ENCODE measurements at places on chromosomes 11 and 22.

DNA sequence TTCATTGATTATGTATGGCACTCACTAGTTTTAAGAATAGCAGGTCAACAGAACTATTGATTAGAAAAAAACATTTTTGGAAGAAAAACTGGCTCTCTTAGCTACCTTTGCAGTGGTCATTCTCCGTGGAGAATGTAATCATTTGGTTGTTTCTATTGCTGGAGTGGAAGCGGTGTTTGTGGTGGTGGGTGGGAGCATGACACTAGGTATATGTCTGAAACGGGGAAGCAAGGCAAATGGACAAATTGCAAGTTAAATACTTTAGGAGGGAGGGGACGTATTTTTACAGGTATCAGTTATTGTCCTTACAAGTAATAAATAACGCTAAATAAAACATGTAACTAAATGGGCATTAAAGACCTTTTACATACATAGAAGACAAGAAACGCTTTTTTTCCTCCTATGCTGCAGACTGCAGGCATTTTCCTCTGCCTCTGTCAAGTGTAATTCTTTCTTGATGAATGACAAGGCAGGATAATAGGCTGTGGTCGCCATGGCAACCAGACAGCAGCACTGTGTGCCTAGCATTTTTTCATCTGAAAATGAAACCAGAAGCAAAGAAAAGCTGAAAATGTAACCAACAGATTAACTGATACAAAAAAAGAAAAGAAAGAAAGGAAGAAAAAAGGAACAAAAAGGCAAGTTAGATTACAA is 46.2 kb downstream of the BLID start:
- no peak for DNase-seq

DNA sequence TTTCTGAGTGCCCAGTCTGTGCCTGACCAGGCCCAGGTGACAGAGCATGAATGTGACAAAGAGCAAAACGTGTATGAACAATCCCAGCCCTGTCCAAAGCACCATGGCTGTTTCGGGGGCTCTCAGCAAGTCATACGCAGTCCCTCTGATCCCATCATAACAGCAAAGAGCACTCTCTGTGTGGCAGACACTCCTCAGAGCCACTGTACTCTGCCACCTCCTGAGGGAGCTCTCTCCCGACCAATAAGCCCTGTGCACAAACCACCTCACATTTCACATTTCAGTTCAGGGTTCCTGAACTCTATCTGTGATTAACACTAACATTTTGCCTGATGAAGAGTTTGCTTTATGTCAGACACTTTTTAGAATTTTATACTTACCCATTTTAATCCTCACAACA is 6.6 kb downstream of the DGCR2 start:
- no peak for DNase-seq

DNA sequence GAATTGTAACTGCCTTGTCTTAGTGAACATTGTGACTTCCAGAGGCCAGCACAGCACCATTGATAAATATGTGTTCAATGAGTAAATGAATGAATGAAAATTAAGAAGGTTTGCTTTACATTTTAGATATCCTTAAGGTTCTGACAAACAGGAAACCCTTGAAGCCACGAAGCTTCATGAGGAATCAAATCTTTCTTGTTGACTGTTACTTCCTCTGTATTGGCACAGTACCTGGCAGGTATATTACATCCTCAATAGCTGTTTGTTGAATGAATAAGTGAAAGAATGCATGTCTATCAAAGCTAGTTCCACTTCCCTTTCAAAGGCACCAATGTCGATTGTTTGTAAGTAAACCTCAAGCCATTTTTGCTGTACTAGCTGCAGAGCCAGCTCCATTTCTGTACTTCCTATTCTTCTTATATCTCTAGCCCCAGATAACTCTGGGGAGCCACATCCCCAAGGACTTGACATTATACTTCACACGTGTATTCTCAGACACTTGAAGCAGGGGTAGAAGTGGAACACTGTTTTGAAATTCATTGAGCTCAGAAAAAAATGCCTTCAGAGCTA is 140.3 kb upstream of the RAG2 start:
- no peak for DNase-seq

DNA sequence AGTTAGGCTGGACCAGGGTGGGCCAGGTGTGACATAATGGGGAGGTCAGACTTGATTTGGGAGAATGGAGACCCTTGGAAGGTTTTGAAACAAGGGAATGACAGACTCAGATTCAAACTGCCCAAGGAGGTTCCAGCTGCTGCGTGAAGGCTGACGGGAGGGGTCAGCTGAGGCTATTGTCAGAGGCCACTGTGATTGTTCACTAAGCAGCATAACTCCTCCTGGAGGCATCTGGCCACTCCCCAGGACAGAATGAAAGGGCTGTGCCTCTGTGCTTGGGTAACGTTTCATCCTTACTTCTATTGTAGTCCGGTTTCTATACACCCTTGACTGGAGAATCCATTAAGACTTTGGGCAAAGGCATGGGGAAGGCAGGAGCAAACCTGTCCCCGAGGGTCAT is 126.6 kb downstream of the DSCAML1 start:
- DNase-seq, result no peak

DNA sequence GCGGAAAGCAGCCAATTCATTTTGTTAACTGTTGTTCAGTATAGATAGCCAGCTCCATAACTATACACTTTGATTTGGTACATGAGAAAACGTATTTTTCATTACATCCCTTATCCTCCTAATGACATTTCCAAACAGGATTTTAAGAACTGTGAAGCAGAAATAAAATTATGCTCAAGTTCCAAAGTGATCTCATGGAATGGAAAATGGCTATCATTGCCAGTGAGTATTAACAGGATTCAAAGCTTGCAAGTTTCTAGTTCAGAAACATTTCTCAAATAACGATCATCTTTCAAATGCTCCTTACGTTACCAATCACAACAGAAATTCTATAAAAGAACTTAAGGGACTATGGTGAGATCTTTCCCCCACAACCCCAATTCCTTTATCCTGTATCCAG is 53.7 kb downstream of the CADM1 start:
- no peak for DNase-seq

DNA sequence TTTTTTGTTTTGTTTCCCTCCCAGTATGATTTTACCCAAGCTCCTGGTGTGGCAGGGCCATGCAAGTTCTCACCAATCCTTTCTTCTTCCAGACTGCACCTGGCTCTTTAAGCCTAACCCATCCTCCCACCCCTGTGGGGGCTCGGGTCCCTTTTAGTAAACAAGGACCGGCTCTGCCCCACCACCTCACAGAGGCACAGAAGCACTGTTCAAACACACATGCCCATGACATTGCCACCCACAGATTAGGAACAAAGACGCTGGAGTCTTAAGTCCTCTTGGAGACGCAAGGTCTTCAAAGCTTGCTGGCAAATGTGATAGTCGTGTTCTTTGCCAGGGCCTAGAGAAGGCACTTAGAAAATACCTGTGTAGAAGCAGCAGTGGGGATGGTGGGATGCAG is 18.9 kb downstream of the UQCR10 start:
- no peak for DNase-seq

- DNase-seq, result no peak
These were observed 31.6 kb downstream of the RPS6KA4 start for GRCh38 chr11:64390558-64390957.

- DNase-seq, result no peak
These were observed 652.6 kb downstream of the METTL15 start for GRCh38 chr11:28760676-28761390.

DNA sequence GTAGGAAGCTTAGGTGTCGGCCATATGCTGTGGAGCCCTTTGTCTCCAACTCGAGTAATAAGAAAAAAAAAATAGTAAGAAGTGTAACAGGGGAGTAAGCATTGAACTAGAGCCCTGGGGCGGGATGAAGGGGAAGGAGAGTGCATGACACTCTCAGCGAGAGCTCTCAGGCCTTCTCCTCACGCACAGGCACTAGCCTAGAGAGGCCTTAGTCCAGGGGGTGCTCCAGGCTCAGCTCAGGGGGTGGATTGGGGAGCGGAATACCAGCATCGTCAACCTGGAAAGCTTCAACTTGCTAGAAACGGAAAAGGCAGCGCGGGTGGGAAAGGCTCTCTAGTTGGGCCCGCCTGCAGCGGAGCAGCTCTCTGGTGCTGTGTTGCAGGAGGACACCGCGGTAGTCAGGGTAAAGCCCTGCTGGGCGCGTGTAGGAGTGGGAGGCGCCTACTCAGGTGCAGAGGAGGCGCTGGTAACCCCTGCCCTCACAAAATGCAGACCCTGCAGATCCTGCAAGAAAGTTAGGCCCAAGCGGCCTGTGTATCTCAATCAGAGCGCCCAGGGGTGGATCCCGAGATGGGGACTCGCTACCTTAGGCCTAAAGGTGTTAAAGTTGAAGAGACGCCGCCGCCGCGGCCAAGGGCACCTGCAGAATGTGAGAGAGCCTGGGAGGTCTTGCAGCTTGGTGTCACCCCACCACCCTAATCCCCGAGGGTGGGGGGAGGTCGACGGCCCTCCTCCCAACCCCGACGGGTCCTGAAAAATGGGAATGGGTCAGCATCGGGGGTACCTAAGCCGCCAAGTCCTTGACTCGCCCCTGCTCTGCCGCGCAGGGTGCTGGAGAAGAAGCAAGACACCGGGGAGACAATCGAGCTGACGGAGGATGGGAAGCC is 2.8 kb downstream of the SLC17A6 start:
- DNase-seq, result no peak

GRCh38 chr11:130087294-130087926 is 17.7 kb downstream of the APLP2 start:
- DNase-seq, result no peak

DNA sequence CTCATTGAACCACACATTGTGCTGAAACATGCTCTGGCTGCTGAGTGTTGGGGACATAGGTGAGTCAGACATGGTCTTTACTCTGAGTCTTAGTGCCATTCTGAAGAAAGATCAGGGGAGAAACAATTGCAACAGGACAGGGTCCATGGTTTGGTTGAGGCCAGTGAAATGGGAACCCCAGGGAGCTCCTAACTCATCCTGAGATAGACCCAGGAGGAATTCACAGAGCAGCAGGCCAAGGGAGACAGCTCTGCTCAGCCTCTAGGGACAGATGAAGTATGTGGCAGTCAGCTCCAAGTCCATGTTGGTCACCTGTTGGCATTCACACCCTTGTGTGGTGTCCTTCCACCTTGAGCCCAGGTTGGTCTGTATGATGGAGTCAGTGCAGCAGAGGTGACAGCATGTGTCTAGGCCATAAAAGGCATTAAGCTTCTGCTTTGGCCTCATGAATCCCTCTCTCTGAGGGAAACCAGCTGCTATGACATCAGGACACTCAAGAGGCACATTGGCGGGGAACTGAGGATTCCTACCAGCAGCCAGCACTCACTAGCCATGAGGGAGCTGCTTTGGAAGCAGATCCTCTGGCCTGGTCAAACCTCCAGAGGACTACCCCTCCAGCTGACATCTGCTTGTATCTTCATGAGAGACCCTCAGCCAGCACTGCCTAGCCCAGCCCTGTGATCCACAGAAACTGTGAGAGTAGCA is 50.3 kb upstream of the MYEOV start:
- no peak for DNase-seq

DNA sequence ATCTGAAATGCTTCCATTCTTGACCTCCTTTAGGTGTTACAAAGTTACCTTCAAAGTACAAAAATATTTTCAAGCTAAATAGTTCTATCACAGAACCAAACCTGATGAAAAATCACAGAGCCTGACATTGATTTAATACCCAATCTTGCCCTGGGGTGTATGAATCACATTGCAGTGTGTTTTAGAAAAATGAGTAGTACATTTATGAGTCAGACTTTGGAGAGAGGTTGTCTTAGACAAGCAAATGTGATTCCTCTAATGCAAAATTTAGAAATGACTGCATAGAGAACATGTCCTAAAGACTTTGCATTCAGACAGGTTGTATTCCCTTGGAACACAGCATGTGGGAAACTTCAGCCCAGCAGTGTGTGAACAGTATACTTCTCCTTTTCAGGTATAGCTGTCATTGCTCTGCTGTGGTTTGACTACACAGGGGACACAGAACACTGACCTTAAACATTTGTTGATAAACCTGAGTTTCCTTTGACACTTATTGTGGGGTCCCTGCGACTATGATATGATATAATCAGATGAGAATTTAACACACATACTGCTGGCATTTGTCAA is 972.1 kb downstream of the JRKL start:
- no peak for DNase-seq

DNA sequence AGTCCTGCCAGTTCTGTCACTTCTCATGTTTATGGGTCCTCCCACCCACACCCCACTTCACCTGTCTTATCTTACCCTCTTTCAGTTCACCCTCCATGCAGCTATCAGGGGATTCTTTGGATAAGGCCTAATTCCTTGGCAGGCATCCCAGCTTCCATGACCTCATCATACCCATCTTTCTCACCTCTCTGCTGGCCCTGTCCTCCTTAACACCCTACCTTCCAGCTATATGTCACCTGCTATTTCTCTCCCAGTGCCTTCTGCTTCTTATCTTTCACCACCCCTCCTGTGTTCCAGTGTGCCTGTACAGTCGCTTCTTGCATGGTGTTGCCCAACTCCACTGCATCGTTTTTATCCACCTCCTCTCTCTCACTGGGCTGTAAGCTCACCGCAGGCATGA is 28.3 kb downstream of the SNU13 start:
- DNase-seq, result no peak

DNA sequence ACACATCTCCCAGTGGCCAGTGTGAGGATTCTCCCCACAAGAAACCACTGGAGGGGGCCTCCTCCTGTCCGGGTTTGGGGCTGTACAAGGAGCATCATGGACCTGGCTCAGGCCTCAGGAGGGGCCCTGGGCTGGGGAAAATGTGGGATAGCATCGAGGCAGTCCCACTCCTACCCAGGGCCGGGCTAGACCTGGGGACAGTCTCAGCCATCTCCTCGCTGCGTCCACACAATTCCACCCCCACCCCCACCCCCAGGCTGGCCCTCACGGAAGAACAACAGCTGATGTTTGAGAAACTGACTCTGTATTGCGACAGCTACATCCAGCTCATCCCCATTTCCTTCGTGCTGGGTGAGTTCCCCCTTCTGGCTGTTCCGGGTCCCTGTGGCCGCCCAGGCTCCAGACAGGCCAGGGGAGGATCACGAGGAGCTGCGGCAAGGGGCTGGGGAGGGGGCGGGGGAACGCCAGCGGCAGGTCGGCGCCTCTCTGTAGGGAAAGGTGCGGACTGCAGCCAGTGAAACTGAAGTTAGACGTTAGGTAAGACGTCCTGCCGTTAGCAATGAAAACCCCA is 4.8 kb downstream of the BEST1 start:
- no peak for DNase-seq

DNA sequence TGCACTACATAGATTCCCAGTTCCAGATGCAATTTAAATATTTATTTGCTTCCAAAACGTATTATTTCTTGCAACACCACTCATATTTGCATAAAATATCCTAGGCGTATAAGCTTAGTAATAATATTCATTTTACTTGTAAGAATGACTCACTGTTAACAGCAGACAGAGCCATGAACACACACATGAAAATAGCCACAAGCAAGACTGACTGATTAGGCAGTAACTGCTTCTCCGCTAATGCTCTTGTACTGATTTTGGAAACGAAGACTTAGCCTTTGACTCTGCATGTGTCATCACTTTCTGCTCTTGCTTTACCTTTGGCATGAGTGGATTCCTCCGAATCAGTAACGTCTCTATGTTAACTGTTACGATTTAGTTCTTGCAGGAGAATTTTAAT is 6.0 kb downstream of the OR10Q1 start:
- DNase-seq, result no peak

- no peak for DNase-seq
These were observed 174.2 kb upstream of the PDGFD start for GRCh38 chr11:104338186-104338585.

Measured in activated T-helper 1 cell treated with anti-CD3 and anti-CD28 coated beads, Interleukin-2, amount 50 U/mL, for 16 hours (primary cell).